NCI-H446 (cell line): ENCODE measurements at places on chromosomes 7 and 10.
A peak's percentile ranks its signal among the peaks of the same experiment; 100 is the strongest.

DNA sequence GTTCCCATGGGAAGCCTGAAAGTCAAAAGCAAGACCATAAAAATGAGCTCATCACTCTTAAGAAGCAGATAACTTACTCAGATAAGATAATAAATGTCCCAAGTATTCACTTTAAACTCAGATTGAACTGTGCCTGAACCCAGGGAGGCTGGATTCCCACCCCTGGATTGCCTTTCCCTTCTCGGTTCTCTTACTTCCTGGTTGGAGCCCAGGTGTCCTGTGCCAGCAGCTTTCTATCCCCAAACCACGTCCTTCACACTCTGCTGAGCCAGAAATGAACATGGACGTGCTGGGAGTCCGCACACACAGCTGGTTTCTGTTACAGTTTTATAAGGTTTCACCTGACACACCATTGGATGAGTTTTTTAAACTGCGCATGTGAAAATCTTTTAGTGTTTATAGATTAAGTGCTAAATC, 636.2 kb upstream of the IGFBP3 start:
- no peak for DNase-seq

GRCh38 chr10:124573726-124574455, 112.3 kb downstream of the LHPP start:
- no peak for DNase-seq

- no peak for DNase-seq
These were observed 75.2 kb upstream of the INHBA start for GRCh38 chr7:41777894-41778596.

DNA sequence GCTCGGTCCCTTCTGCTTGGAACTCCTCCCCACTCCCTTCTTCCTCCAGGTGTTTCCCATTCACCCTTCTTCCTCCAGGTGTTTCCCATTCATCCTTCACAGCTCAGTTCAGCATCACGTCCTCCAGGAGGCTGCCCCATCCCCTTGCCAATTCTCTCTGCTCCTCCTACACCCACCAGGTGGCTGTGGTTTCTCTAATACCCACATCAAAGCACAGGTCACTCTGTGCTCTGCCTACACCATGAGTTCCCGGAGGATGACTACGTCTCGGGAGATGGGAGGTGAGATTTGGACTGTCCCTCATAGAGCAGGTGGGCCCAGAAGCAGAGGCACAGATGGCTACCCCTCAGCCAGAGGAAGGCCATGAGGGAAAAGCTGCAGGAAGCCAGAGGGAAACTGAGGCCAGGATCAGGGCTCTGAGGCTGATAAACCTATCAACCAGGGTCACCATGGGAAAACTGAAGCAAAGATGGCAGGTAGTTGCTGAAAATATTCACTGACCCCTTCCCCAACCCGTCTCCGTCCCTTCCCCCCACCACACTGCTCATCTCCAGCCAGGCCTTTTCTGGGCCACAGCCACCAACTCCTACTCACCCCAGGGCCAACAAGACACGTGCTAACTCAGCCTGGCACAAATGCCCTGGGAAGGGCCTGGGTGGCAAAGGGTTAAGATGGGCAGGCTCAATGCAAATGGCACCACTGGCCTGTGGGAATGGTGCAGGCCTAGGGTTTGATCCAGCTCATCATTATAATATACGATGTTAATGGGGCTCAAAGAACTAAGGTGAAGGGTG, 56.6 kb upstream of the CPXM2 start:
- no peak for DNase-seq

DNA sequence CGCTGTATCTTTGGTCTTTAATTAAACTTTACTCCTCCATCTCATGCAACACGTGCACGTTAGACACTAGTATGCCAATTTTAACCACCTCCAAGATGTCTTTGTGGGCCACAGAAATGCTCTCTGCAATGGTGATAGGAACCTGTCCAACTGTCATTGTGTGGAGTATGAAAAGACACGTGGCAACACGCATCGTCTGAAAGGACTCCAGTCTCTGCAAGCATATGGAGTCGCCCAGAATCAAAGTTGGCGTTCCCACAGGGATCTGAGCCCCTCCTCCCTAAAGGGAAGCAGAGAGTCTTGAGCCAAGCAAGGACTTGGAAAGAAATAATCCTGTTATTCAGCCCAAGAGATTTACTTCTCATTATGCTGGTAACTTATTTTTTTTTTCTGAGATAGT, 301.1 kb downstream of the CALN1 start:
- no peak for DNase-seq

DNA sequence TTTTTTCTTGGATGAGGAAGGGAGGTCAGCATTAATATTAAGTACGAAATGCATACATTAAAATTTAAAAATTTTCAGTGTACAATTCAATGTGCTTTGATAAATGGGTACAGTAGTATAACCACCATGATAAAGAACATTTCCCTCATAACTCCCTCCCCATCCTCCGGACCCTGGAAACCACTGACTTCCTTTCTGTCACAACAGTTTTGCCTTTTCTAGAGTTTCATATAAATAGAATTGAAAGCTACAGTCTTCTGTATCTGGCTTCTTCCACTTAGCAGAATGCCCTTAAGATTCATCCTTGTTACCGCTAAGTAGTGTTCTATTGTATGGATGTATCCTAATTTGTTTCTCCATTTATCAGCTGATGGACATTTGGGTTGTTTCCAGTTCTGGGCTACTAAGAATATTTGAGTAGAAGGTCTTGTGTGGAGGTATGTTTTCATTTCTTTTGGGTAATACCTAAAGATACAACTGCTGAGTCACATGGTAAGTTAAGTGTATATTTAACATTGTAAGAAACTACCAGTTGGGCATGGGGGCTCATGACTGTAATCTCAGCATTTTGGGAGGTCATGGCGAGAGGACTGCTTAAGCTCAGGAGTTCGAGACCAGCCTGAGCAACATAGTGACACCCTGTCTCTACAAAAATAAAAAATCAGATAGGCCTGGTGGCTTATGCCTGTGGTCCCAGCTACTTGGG, 30.8 kb downstream of the ABI1 start:
- DNase-seq: no peak

- DNase-seq: peak; percentile 49
These were observed 156.9 kb upstream of the RHOBTB1 start for GRCh38 chr10:61100887-61101286.

GRCh38 chr7:131443496-131443895, 112.9 kb downstream of the PODXL start:
- DNase-seq: no peak

DNA sequence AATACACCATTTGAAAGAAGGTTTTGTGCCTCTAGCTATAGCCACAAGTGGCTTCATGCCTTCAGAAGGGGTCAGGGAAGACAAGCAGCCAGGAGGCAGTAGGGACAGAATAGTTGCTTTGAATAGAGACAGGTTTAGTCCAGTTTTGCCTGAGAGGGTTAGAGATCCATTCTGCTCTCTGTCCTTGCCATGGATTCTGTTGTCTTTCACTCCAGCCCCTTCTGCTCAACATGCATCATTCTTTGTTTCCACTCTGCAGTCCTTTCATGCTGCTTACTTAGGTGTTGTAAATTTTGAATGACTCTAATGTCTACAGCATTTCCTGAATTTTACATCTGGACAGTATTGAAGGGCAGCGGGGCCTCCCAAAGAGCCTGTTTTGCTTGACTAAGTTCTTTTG, 60.3 kb downstream of the CNTNAP2 start:
- DNase-seq: no peak

DNA sequence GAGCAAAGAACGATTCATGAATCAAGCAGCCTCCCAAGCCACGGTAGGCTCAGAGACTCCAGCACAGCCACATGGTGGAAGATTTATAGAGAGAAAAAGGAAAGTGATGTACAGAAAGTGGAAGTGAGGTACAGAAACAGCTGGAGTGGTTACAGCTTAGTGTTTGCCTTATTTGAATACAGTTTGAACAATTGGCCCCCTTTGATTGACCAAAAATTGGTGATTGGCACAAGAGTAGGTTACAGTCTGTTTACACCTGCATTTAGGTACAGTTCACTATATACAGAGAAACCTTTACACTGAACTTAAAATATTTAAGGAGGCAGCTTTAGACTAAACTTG, 136.4 kb upstream of the ASAH2 start:
- no peak for DNase-seq

DNA sequence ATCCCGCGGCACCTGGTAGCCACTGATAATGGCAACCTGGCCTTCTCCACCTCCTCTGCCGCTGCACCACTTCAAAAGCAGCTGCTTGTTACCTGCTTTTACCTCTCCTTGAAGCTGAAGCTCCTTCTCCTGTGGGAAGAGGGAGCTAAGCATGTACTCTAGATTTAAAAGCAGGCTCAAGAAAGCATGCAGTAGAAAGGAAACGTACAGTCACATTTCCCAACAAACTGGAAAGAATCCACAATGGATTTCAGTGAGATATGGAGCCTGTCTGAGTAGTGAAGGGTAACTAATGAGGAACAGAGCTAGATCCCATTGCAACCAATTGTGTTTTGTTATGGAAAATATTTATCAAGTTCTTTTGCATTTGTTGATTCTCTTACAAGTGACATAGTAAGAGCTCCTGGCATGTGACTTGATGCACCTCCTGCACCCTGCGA, 457.4 kb upstream of the GALNT17 start:
- DNase-seq: no peak

DNA sequence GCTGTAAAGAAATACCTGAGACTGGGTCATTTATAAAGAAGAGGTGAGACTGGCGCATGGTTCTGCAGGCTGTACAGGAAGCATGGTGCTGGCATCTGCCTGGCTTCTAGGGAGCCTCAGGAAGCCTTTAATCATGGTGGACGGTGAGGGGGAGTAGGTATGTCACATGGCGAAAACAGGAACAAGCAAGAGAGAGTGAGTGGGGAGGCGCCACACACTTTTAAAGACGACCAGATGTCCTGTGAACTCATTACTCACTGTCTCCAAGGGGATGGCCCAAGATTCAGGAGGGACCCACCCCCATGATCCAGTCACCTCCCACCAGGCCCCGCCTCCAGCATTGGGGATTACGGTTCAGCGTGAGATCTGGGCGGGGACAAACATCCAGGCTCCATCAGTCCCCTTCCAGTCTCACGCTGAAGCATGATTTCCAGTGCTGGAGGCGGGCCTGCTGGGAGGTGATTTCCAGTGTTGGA, 3.2 kb downstream of the ZNF316 start:
- no peak for DNase-seq

DNA sequence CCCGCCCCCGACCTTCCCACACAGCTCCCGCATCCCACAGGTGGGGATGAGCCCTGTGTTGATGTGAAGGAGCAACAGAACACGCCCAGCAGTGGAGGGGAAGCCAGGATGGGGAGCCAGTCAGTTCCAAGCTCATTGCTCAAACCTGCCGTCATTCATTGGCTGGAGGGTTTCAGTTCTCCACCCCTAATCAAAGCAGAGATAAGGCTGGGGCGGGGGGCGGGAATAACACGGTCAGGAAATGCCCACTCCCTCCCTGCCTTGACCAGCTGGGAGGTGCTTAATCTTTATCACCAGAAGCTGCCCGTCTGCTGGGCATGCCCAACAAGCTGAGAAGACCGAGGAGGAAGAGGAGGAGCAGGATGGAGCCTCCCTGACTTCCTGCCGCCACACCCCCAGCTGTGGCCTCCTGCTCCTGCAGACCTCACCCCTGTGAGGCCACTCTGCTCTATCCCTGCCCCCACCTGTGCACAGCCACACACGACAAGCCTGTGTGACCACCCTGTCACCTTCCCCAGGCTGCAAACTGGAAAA, 265.1 kb downstream of the ZEB1 start:
- no peak for DNase-seq

GRCh38 chr7:147607157-147607800, 983.3 kb upstream of the C7orf33 start:
- no peak for DNase-seq

- no peak for DNase-seq
These were observed 179.7 kb upstream of the CDCA7L start for GRCh38 chr7:22125436-22125835.

GRCh38 chr10:86974484-86974883, 6.2 kb downstream of the ADIRF start:
- no peak for DNase-seq

DNA sequence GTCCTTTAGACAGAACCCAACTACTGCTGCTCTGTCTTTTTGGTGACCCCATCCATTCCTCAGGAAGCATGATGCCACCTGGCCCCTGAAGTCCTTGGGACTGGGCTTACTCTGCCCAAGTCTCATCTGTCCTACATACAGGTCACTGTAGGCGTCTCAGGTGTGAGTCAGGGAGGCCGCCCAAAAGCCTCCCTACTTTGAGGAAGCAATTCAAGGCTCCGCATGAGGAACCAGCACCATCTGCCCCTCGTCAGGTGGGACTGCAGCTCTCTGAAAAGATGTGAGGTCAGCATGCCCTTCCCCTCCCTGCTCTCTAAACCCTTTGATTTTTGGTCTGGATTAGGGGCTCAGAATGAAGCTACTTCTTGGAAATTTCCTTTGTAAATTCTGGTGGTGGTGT, 354.8 kb downstream of the CXCL12 start:
- no peak for DNase-seq

- no peak for DNase-seq
These were observed 40.5 kb downstream of the CDHR3 start for GRCh38 chr7:106003525-106004064.

- no peak for DNase-seq
These were observed 67.9 kb upstream of the ANTXRL start for GRCh38 chr10:46218921-46219320.

GRCh38 chr10:121466424-121466823, 131.8 kb downstream of the FGFR2 start:
- DNase-seq: no peak

DNA sequence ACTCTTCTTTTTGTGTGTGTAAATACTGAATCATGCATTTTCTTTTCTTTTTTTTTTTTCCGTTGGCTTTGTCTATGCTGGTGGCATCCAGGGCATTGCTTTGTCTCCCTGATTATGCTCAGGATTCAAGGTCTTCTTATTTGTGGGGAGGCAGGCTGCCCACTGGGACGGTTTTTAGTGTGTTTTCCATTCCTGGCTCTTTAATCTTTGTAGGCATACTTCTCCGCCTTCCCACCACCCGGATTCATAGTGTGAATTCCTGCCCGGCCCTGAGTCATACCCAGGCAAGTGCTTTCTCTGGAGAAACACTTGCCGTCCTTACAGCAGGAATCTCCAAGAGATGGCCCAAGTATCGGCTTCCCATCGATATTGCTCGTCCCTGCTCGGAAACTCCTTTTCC, 5.2 kb downstream of the ZNF655 start:
- DNase-seq: no peak

DNA sequence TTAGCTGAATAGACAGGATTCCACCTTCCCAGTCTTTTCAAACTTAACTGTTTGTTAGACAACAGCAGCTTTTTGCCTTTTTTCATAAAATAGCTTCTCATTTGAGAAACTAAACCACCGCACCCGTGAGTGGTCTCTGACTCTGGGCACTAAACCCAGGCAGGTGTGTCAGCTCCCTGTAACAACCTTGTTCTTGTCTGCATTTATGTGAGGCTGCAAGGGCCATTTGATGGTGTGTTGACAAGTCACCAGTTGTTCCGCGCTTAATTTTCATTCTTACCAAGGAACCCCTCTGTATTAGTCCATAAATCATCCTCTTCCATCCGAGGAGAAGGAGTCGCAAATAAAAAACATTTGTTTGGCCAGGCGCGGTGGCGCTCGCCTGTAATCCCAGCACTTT, 1.5 kb downstream of the STOX1 start:
- DNase-seq: no peak

GRCh38 chr7:101784292-101785127, 32.9 kb upstream of the CUX1 start:
- no peak for DNase-seq

- DNase-seq: no peak
These were observed 37.9 kb downstream of the SKIDA1 start for GRCh38 chr10:21487416-21488180.
